Thoracic aorta (tissue), 2 donors: ENCODE measurements at places on chromosomes 1 and 21.

DNA sequence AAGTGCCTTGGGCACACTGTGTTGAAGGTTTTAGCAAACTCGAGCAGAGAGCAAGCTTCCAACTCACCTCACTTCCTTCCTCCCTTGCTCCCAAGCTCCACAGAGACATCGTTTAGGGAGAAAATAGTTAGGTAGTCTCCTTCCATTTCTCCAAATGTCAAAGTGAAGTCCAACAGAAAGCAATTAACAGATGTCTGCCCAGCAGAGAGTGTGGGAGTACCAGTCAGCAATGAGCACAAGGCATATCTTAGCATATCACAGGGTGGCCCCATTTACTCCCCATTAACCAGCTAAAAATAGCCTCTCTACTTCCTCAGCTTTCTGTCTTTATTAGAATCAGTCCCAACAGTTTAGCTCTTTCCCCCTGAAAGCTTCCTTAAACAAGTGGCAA is 334.2 kb upstream of the CAMK1G start:
- DNase-seq = no peak

- DNase-seq = no peak
Measured at GRCh38 chr1:39795651-39796050, 7.0 kb upstream of the BMP8B start.

GRCh38 chr1:76864383-76864782 is 2.9 kb upstream of the ST6GALNAC5 start:
- no peak for DNase-seq

- no peak for DNase-seq
Measured at GRCh38 chr1:171637928-171638576, 14.4 kb downstream of the MYOC start.

DNA sequence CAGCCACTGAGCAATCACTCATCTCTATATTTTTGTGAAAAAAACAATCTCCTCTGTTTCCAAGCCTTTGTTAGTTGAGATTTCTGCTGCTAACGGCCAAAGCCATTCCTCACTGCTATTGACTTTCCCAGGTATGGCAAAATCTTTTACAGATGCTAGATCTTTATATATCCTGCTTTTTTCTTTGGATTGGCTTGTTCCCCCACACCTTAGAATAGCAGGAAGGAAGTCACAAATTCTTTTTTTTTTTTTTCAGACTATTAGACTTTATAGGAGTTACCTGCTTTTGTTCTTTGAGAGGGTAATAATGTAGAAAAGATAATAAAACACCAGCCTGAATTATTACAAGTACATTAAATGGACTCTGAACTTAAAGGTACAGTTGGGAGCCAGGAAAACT is 24.2 kb downstream of the SYF2 start:
- no peak for DNase-seq

- DNase-seq = no peak
Measured at GRCh38 chr1:179599623-179600249, 8.1 kb downstream of the TDRD5 start.

DNA sequence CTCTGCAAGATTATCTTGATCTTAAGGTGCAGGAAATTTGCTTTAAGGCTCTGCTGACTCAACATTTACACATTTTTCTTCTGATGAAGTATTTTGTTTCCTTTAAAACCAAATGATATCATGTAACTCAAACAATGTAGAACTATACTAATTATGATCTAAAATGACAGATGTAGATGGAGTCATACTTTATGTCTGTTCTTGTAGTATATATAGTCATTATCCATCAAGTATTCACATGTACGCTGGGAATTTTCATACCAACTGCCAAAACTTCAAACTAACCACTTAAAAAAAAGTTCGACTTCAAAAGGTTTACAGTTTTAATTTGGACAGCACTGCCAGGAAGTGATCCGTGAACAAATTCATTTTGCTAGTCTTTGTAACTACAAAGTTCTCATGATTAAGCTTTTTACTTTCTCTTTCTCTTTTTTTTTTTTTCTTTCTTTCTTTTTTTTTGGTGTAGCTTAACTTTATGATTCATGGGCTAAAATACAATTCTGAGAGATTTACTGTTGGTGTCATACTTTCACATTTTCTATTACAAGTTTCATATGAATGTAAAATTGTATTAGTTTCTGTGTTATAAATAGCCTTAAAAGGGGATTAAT is 509.0 kb upstream of the CXADR start:
- DNase-seq = no peak

- no peak for DNase-seq
Measured at GRCh38 chr1:178209935-178210334, 116.0 kb downstream of the RASAL2 start.

DNA sequence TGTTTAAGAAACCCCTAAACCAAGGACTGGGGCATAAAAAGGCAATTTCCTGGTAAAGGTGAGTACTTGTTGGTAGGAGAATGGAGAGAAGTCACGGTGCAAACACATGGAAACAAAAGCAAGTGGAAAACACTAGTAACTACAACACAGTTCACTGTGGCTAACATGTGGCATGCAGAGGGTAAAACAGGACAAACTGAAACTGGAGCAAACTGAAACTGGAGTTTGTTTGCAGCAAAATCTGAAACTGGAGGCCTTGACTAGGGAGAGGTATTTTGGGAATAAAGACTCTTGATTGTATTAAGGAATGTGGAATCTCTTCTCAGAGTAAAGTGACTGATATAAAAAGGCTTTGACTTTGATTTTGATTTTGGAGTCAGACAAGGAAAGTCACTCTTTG is 376.3 kb upstream of the PRMT6 start:
- DNase-seq = no peak

DNA sequence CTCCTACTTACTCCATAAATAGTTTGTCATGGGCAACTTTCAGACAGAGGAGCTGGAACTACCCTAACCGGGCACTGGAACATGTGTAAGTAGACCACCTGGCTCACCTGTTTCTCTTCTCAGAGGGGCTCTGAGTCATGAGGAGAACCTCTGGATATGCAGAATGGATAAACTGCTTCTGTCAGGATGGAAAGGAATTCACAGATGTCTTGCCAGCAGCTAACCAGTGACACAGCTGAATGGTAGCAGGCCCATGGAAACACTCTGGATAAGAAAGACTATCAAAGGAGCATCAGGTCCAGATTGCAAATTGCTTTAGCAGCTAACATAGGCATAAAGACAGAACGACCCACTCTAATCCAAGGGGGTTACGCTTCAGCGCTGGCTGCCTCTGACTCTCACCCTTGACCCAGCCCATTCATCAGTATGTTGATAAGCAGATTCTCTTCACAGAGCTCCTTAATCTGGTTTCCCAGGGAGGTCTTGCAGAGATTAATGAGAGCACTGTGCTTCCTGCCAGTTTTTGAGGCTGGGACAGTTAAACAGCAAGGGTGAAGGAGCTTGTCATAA is 54.2 kb downstream of the HIVEP3 start:
- no peak for DNase-seq

DNA sequence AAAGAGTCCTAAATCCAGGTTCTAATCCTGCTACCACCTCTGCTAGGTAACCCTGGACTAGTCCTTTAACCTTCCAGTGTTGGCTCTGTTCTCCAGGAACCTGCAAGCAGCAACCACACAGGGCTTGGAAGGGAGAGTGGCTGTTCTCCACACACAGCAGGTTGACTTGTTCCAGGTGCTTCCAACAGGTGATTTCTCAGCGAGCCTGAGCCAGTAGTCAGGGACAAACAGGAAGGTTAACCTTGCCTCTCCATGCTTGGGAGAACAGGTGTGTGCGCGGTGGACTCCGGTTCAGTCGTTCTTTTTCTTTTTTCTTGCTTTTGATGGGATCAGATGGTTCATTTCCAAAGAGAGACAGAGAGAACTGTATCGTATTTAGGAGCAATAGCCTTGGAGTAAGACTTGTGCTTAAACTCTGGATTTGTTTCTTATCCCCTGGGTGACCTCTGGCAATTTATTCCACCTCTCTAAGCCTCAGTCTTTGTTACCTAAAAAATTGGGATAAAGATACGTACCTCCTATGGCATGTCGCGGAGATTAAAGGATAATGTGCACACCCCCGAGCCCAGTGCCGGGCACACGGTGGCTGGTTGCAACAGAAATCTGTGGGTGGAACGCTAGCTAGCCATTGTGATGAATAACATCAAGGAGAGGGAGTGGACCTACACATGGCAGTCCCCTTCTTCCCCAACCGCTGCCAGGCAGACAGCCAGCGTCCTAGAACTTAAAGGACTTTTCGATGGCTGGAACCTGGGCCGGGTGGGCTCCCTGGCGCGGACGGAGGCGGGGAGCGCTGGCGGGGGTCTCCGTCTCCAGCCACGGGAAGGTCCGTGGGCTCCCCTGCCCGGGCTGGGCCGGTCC is 583 bp upstream of the CACHD1 start:
- no peak for DNase-seq

DNA sequence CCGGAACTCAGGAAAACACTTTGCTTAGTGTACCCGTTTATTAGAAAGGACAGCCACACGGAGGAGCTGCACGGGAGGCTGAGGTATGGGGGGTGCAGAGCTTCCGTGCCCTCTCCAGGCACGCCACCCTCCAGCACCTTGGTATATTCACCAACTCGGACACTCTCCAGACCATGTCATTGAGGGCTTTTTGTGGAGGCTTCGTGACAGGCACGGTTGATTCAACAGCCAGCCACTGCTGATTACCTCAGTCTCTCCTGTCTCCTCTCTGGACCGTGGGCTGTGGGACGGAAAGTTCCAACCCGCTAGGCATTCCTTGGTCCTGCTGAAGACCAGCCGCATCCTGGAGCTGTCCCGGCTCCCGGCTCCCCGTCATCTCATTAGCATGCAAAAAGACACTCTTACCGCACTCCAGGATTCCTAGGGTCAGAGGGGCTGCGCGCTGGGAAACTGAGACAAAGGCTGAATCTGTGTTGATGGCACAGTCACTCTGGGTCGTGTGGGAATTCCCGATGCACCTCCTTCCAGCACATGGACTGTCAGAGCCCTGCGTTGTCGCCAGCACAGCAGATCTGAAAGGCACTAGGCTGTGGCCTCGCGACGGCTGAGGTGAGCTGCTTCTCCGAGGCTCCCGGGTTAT is 65.6 kb downstream of the PRKCZ start:
- DNase-seq = no peak

DNA sequence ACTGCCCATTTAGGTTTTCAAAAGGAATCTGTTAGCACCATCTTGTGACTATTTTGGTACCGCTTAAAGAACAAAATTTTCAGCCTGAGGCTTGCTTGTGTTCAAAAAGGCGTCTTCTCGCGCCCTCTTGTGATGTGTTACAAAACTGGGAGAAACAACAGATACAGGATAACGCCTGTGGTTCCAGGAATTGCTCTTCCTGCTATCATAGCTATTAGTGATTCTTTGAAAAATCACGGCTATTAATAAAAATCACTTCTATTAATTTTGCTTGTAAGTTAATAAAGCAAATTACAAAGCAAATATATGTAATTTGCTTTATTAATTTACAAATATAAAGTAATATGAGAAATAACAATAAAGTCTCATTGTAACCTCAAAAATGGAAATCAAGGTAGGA is 82.2 kb upstream of the ABCD3 start:
- no peak for DNase-seq

- DNase-seq = no peak
Measured at GRCh38 chr21:25296252-25296651, 311.0 kb downstream of the MRPL39 start.

DNA sequence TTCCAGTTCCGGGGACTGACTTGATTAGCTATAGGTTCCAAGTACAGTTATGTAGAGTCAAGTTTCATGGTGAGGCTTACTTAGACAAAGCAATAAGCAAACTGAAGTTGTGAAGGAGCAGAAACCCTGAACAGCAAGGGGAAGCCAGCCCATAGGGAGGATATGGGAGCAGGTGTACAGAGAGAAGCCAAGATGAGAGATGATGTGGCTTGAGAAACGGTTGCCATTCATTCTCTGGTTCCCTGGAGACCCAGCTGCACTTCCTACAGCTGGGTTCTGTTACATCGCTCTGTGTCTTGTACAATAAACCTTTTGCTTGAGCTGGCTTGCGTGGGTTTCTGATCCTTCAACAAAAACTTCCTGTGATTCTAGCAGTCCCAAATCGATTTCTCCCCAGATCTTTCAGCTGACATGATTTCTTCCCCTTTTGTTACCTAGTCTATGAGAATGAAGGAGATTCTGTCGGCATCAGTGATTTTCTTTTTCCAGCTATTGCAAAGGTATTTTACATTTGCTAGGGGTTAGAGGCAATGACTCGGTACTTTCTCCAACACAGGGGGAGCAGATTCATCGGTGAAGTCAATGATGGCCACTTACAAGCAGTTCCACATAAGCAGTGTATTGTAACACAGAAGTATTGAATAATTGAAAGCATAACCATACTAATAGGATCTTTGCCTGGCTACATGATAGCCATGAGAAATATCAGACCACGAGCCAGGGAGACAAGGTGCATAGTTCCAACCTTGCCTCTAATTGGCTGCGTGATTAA is 67.3 kb downstream of the URB2 start:
- DNase-seq = no peak

- no peak for DNase-seq
Measured at GRCh38 chr21:17651526-17651925, 38.8 kb upstream of the BTG3 start.

GRCh38 chr1:26225033-26225831 is 8.8 kb upstream of the CEP85 start:
- DNase-seq = no peak

DNA sequence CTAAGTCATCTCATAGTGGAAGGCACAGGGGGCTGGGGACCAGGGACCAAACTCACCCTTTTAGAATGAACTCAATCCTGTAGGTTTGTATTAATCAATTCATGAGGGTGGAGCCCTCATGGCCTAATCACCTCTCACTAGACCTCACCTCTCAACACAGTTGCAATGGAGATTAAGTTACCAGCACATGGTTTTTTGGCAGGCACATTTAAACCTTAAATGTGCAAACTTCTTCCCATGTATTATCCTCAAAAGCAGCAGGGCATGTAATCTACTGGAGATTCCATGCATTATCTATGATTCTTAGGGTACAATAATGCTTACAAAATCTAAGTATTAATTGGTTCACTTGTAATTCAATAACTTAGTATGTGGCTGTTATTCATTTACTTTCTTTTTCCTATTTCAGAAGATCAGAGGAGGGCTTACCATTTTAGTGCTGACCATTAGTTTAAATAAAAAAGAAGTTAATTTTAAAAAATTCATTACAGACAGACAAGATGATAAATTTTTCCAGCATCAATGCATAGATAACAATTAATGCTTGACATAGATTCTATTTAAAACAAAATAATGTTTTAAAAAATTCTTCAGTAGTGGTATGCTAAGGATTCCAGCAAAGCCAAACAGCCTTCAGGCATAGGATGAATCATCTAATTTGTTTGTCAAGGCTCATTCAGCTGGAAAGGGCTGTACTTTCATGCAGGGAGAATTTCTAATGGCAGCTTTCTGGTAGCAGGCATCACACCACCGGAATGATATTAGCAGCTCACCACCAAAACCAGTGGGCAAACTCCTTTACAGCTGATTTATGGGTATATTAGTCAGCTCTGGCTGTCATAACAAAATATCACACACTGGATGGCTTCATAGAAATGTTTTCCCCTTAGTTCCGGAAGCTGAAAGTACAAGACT is 124.6 kb upstream of the ZNF648 start:
- no peak for DNase-seq

- no peak for DNase-seq
Measured at GRCh38 chr1:19310720-19311502, 1.0 kb downstream of the AKR7A2 start.

DNA sequence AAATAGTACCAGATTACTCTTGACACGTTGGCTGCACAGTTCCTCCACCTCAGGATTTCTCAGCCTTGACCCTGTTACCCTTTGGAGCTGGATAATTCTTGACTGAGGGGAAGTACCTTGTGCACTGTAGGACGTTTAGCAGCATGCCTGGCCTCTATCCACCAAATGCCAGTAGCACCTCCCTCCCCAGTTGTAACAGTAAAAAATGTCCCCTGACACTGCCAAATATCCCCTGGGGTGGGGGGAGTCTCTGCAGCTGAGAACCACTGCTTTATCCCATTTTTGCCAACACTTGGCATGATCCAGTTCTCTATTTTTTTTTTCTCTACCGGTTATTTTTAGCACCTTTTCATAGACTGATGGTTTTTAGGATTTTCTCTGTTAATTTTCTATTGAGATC is 34.0 kb downstream of the C1orf198 start:
- DNase-seq = no peak
